NCI-H526 (cell line): ENCODE measurements at places on chromosomes 2 and 18.

GRCh38 chr18:1575084-1575483, 670.4 kb downstream of the ADCYAP1 start:
- no peak for DNase-seq

GRCh38 chr2:137302957-137303356, 537.6 kb downstream of the THSD7B start:
- DNase-seq = no peak

DNA sequence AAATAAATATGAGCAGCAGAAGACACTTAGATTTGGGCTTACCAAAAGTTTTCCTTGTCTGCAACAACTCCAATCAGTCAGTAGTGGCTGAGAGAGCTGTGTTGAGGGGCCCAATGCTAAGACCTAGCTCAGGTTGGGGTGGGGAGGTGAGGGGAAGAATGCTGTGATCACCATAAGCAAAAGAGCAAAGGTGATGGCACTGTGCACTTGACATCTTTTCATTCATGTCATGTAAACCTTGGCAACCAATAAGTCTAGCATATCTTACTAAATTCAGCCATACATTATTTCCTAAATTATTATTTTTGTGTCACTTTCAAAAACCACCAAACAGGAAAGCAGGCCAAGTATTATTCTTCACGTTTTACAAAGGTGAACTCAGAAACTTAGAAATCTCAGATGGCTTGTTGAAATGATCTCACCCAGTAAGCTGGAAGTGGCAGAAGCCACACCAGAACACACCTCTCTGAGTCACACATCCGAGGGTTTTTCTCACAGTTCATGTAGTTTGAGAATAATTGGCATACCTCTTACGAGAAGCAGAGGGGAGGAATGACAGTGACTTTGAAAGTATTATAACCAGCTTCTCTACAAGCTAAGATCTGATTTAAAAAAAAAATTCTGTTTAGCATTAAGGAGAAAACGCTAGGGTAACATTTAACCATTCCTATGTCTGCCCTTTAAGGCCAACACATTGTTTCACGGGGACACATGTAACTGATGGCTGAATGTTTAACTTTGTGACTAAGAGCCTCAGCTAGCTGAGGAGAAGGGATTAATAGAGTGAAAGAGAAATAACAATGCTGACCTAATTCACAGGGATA, 43.3 kb upstream of the SETBP1 start:
- no peak for DNase-seq

DNA sequence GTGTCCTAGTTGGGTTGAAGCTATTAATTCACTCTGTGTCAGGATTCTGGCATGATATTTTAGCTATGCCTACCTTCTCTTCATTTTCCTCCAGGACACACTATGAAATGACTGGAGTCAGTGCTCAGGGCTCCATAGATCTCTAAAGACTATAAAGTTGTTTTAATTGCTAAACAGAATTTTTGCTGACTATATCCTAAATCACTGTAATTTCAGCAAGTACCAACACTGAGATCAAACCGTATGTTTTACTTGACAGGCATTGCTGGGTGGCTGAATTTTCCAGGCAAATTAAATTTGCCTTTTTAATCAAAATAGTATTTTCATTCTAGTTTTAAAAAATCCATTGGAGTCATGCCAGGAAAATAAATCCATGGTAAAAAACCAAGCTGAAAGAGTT, 138.1 kb downstream of the LRP1B start:
- no peak for DNase-seq

- no peak for DNase-seq
These were observed 75.0 kb upstream of the SLC1A4 start for GRCh38 chr2:64914247-64914646.

DNA sequence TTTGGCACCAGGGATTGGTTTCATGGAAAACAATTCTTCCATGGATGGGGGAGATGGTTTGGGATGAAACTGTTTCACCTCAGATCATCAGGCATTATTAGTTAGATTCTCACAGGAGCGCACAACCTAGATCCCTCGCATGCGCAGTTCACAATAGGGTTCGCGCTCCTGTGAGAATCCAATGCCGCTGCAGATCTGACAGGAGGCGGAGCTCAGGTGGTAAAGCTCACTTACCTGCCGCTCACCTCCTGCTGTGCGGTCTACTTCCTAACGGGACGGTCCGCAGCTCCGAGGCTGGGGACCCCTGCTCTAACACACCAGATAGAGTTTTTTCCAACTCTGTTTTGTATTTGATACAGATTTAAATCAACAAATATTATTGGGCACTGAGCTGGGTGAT, 286.5 kb downstream of the MTX2 start:
- no peak for DNase-seq

DNA sequence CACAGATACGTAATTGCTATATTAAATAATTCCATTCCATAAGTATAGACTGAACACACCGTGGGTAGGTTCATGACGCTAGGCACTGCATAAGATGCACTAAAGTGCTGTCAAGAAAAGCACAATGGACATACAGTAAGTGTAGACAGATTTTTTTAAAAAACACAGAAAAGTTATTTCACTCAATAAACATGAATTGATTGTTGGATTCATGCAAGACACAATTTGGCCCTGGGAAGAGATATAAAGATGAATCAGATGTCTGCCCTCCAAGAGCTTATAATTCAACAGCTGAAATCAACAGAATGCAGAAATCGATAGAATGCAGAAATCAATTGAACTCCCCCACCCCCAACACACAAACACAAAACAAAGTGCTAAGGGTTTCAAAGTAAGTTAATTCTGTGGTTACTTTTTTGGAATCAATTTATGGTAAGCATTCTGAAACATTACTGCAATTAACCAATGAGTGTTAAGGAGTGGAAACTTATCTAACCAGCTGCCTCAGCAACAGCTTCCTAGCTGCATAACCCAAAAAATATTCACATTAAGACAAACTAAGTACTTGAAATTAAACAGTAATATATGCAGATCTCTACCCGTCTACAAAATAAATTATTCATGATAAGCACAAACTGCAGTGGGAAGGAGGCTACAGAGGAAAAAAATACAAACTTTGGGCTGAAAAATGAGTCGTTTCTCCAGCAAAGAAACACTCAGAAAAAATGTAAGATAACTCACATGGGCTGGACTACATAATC, 1.6 kb downstream of the NBAS start:
- peak; percentile 99 for DNase-seq

- DNase-seq = peak; percentile 51
These were observed 176.9 kb downstream of the BCL2 start for GRCh38 chr18:63142594-63143225.

DNA sequence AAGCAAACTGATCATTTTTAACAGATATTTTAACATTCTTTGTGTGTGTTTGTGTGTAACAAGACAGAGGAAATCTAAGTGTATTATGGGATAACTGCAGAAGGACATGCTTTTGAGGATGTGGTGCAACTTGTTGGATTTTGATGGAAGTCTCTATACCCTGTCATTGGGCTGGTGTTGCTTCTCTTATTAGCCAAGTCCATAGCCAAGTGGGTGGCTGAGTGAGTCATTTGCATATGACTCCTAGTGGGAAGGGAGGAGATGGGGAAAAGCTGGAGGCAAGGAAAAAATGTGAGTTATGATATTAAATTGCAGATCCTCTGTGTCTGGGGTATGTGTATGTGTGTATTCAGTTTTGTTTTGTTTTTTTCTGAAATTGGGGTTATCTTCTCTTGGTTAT, 879.9 kb downstream of the DCC start:
- no peak for DNase-seq

GRCh38 chr2:177393824-177394593, 1.4 kb downstream of the AGPS start:
- DNase-seq = no peak

DNA sequence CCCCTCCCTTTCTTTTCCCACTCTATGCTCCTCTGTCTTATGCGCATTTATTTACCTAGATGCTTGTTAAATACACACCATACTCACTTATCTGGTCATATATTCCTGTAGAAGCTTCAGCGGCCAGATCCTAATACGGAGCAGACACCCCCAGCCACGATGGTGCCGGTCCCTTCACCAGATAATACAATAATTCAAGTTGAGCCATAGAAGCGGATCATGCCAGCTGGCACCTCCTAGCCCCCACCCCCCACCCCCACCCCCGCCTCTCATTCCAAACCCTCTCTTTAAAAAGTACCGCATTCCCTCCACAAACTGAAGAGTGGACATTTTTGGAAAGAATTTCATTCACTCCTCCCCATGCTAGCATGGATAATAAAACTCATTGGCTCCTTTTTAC, 95.2 kb downstream of the BIN1 start:
- no peak for DNase-seq

GRCh38 chr2:173126819-173127218, 51.2 kb downstream of the MAP3K20 start:
- no peak for DNase-seq

DNA sequence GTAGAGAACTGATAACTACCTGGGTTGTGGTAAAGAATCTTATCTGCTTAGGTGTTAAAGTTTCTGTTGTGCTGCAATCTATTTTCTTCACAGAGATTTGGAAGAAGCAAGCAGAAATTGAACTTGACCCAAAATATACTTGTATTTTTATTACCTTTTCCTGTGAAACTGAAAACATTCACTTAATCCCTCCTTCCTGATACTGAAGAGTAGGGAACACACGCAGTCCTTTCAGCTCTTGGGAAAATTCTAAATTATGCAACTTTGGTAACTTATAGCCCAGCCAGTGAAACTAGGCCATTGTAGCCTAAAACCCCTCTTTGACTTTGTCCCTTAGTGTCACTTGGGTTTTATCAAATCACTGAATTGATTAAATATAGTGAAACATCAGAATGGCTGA, 128.4 kb upstream of the MEIS1 start:
- DNase-seq = no peak
